ENCODE measurements at places on chromosomes 1 and 21.
A peak's percentile ranks its signal among the peaks of the same experiment; 100 is the strongest.

DNA sequence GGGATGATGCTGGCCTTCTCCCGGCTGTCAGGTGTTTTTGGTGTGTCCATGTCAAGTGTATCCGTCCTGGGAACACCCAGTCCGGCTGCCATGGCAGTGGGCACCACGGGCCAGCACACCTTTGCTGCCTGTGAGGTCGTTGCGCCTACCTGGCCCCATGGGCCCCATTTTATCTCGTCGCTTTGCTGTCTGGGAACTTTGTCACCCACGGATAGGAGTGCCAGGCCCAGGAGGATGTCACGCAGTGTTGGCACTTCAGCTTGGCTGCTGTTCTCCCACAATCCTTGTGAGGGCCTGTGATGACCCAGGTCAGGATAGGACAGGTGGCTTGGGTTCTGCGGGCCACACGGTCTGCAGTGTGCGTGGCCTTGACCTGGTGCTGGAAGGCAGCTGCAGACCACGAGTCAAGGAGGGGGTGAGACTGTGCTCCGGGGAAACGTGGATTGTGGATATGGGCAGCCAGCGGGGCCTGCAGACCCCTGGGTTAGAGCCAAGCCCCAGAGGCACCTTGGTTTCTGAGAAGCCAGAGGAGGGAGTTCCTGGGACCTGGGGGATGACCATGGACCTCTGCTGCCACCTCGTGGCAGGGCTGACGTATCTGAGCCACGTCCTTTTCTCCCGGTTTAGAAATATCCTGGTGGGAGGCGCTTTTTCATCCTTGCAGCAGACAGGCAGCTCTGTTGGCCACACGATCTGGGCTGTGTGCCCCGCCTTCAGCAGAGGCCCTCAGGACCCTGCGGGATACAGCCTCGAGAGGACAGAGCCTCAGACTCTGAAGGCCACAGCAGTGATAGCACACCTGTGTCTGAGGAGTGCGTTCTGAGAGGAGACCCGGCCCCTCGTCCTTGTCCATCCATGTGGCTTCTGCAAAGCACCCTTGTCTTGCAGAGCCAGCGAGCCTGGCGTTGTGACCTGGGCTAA is 161.1 kb upstream of the COL6A1 start:
- DNase-seq: peak; percentile 53

GRCh38 chr1:199272628-199273086 is 633.8 kb downstream of the PTPRC start:
- DNase-seq: no peak

- peak; percentile 79 for DNase-seq
These were observed 18.3 kb upstream of the HDAC1 start for GRCh38 chr1:32273391-32274208.

DNA sequence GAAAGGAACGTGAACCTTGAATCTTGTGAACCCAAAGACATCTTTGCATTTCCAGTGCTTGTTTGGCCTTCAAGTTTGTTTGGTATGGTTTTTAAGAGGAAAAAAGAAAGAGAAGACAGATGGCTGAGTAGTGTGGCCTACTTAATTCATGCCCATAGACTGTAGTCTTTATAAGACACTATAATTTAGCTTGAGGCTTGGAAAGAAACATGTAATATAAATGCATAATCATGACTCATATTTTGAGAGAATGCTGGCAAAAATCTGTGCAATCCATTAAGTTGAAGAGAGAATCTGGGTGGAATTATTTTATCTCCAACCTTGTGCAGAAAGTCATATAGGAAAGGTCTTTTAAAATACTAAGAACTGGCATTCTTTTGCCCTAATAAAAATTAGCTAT is 179.3 kb downstream of the SIPA1L2 start:
- DNase-seq: no peak

GRCh38 chr1:243663651-243664050 is 186.4 kb downstream of the AKT3 start:
- no peak for DNase-seq

DNA sequence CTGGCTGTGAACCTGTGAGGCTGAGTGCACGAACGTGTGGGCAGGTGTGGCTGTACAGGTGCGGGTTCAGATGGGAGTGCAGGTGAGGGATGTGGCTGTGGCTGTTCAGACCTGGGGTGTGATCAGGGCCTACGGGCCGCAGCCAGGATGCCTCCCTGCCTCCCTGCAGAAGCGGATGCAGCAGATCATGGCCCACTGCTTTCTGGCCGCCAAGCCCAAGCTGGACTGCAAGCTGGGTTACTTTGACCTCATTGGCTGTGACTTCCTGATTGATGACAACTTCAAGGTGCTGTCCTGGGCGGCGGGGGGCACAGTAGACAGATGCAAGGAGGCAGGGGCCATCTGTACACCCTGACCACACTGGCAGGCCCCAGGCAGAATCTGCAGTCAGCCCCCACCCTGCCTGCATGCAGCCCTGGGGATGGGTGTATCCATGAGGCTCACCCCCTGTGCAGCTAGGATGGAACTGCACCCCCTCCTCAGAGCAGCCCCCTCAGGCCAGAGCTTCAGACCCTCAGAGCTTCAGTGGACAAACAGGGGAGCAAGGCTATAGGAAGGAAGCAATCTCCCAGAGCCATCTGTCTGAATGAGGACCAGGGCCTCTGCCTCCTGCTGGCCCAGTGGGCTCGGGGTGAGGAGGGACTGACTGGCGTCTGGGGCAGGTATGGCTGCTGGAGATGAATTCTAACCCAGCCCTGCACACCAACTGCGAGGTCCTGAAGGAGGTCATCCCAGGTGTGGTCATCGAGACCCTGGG is 9.8 kb downstream of the TNFRSF18 start:
- DNase-seq: no peak

- DNase-seq: no peak
These were observed 75.8 kb downstream of the RHOU start for GRCh38 chr1:228810878-228811711.

DNA sequence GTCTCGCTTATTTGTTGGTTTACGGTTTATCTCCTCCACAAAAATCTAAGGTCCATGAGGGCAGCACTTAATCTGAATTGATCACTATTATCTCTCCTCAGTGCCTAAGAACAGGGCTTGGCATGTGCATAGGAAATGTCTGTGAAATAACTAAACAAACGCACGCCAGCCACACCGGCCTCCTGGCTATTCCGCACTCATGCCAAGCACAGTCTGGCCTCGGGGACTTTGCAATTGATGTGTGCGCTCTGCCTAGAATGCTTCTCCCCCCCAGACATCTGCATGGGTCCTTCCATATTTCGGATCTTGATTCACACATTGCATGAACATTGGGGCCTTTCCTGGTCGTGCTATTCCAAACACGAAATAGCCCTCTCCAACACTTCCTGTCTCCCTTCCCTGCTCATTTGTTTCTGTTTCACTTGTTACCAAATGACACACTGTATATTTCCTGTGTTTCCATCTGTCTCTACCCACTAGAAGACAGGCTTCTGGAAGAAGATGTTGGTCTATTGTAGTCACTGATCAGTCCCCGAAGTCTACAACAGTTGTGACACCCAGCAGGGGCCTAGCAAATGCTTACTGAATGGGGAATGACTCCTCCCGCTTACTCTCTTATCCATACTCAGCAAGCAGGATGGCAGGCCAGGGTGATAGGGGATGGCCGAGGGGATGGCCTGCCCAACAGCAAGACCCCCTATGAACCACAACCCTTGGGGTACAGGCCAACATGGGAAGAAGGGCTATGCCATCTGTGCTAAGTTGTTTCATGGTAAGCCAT is 93.9 kb downstream of the GLIS1 start:
- no peak for DNase-seq

- no peak for DNase-seq
These were observed 1675.7 kb upstream of the B3GALT2 start for GRCh38 chr1:194862129-194862528.

DNA sequence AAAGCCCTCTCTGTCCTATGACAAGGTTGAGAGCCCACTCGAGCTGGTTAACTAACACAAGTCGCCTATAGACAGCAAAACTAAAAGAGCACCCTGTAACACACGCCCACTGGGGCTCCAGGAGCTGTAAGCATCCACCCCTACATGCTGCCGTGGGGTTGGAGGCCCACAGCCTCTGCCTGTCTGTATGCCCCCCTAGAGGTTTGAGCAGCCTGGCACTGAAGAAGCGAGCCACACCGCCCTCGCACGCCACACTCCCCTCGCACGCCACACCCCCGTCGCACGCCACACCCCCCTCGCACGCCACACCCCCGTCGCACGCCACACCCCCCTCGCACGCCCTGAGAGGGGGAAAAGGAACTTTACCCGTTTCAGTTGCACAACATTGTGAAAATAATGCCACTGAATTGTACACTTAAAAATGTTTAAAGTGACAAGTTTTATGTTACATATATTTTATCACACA is 13.2 kb upstream of the HMGCL start:
- peak; percentile 74 for DNase-seq

DNA sequence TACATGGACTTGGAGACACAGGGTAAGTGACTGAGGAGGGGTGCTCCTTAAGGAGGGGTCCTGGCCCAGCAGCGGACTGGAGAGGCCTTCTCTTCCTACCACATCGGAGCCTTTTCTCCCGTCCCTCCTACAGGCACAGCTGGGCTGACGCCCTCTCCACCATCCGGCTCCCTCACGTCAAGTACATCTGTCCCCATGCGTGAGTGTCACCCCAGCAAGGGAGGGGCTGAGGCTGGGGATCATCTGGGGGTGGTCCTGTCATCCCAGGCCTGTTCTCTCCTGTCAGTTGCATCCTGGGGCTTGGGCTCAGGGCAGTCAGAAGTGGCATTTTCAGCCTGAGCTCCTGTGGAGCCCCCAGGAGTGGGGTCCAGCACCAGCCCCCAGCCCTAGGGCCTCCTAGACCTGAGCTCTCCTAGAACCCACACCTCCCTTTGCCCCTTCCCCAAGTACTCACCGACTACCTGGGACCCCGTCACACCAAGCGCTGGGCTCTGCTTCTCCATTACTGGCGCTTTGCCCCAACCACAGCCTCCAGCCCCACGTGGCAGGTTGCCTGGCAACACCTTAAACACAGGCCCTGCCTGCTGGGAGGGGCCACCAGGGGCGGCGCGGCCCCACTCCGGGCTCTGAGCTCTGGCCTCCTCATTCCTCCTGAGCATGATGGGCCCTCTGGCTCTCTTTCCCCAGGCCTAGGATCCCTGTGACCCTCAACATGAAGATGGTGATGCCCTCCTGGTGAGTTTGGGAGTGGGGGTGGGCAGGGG is 2.3 kb downstream of the LYPLA2 start:
- DNase-seq: no peak

DNA sequence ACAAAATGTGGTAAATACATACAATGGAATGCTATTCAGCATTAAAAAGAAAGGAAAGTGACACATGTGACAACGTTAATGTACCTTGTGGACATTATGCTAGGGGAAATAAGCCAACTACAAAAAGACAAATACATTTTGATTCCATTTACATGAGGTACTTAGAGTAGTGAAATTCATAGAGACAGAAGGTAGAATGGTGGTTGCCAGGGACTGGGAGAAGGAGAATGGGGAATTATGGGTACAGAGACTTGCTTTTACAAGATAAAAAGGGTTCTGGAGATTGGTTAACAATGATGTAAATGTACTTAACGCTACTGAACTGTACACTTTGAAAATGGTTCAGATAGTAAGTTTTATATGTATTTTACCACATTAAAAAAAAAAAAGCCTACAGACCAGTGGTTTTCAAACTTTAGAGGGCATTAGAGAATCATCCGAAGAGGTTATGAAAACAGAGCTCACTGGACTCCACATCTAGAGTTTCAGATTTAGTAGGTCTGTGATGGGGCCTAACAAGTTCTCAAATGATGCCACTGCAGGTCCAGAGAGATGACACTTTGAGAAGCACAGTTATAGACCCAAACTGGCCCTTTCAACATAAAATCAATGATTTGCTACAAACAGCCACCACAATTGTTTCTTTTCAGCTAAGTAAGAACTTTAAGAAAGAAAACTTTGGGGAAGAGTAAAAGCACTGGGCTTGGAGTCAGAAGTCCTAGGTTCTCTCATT is 9.6 kb upstream of the ADCY10 start:
- DNase-seq: no peak

GRCh38 chr1:220556641-220557040 is 28.7 kb downstream of the MARK1 start:
- DNase-seq: no peak

DNA sequence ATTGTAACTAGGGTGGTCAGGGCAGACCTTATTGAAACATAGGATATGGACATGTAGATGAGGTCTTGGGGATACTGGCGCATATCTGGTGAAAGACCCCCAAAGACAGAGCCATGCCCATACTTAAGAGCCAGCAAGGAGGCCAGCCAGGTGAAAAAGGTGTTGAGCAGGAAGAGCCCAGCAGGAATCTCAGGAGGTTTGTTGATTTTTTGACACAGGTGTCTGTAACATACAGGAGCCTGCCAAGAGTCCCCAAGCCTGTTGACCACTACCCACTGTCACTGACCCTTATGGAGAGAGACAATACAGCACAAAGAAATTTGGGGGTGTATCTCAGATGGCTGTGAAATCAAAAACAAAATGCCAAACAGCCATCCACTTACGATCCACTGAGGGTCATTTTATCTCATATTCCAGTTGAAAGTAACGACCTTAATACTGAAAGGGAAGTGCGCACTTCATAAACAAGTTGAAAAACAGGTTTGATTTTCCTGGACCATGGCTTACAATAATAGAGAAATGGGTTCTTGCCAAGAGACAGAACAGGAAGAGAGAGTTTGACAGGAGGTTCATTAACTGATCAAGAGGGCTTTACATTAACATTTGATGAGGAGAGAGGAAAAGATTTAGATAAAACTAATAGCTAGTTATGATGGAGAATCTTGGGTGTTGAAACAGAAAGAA is 163.6 kb downstream of the GLUL start:
- no peak for DNase-seq

DNA sequence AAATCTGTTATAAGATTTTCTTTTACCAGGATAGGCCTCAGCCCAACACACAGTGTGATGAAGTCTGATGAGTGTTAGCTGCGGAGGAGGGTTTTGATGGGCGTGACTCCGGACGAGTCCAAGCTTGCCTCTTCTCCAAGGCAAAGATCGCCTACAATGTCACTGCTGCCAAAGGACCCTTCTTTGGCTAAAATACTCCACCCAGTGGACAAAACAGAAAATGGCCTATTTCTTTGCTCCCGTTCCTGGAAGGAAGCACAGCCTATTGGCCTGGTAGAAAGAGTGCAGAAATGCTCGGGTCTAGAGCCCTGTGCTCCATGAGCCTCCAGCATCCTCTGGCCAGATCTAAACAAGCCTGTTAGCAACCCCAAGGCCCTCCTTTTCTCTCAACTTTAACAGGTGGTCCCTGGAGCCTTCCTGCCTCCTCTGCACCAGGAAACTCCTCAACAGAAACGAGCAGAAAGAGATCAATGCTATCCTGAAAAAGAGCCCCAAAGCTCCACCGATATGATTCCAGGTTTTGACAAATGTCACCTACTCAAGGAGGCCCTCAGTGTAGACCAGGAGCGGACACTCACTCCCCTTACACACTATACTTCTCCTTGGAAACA is 3.4 kb upstream of the CASQ2 start:
- DNase-seq: no peak

All from activated naive CD4-positive, alpha-beta T cell (primary cell).